NCI-H748 treated with DMSO at 0.1 percent for 48 hours (cell line): ENCODE measurements at places on chromosomes 2 and 18.

DNA sequence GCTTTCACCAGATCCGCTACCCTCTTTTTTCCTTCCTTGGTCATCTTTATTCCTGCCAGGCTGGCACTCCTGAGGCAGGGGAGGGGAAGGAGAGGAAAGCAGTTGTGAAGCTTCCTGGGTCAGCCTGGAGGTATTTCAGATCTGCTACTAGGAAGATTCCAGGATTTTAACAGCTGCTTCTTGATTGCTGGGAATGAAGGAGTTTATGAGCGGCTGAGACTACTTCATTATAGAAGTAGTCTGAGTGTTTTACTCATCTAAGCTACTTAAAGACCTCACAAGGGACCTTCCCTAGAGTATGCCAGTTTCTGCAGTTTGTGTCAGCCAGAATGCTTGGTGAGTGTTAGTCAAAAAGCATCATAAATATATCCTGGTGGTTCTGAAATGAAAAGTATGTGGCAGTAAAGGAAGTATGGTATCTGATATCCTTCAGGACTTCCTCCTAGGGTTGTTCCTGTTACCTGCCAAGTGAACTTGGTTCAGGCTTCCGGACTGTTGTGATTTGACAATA lies 1.9 kb downstream of the TANC1 start:
- no peak for DNase-seq

- DNase-seq, result no peak
These were observed 969 bp upstream of the ALKAL2 start for GRCh38 chr2:288758-289361.

DNA sequence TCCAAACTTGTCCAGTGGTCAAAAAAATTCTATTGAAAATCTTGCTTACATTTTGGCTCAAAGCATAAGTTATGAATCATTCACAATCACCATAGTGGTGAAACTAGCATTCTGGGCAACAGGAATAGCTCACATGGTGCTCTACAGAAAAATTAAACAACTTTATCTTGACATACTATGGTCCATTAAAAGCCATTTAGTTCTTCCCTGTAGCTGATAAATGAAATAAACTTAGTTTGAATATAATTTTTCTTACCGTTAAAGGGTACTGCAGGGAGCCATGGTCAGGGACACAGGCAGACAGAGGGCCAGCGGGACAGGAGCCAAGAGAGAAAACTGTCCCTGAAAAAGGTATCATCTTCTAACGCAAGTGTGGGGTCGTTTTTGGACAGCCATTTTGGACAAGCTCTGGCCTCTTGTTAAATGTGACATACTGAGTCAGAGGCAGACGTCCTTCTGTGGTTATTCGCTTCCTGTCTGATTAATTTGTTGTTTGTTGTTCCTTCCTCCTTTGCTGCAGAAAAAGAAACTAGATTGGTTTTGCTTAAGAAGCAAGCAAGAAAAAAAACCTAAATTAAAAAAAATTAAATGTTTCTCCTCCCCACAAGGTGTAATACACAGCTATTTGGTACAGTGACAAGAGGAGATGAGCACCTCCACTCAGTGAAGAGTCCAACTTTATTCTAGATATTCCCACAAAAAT lies at the start of gene WIPF1:
TSS of gene WIPF1 (minus strand) at position 460 of the 703 bp plus-strand sequence. CDS start 12,231 bp downstream, outside the sequence.
- no peak for DNase-seq

GRCh38 chr2:8541636-8542035 lies 140.2 kb upstream of the ID2 start:
- no peak for DNase-seq
